ENCODE measurements at places on chromosomes 12 and 14. TPM values are rescaled to one million over a fixed set of nuclear protein-coding genes. Genes with fewer than 3 reads are reported as not detected.

DNA sequence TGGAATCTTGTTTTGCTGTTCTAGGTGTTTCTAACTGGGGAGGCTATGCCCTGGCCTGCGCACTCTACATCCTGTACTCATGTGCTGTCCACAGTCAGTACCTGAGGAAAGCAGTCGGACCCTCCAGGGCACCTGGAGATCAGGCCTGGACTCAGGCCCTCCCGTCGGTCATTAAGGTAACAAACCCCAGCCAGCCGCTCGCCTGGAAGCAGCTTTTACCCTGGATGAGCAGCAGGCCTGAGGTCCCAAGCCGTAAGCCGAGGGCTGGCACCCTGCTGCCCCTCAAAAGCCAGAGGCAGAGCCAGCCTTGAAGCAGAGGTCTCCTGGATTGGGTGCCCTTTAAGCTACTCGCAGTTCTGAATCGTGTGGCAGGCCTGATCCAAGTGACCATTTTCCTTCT is 29.1 kb downstream of the GPR68 start:
- no peaks in the 10 kb centered on the region for H3K27me3 ChIP-seq
- no peak overlapping the region for H3K4me3 ChIP-seq
- H3K4me1 ChIP-seq: no peaks in the 10 kb centered on the region
- DNase-seq: no peak
- peaks cover 2% of the 10 kb centered on the region for H3K36me3 ChIP-seq
- H3K27ac ChIP-seq: no peak overlapping the region

GRCh38 chr12:124463341-124463921 is 104.0 kb downstream of the NCOR2 start:
- no peak overlapping the region for H3K4me3 ChIP-seq
- no peaks in the 10 kb centered on the region for H3K27me3 ChIP-seq
- DNase-seq: no peak
- H3K4me1 ChIP-seq: no peaks in the 10 kb centered on the region
- no peak overlapping the region for H3K27ac ChIP-seq
- peaks cover 17% of the 10 kb centered on the region for H3K36me3 ChIP-seq

GRCh38 chr12:52383331-52383730 is 2.1 kb downstream of the KRT84 start:
- no peaks in the 10 kb centered on the region for H3K4me1 ChIP-seq
- H3K27me3 ChIP-seq: no peaks in the 10 kb centered on the region
- H3K36me3 ChIP-seq: no peaks in the 10 kb centered on the region
- DNase-seq: no peak
- H3K4me3 ChIP-seq: no peak overlapping the region

GRCh38 chr14:35384455-35385041 is 20.0 kb downstream of the NFKBIA start:
- no peak overlapping the region for H3K27ac ChIP-seq
- no peaks in the 10 kb centered on the region for H3K36me3 ChIP-seq
- H3K4me1 ChIP-seq: peaks cover 18% of the 10 kb centered on the region
- no peaks in the 10 kb centered on the region for H3K27me3 ChIP-seq
- no peak for DNase-seq
- no peak overlapping the region for H3K4me3 ChIP-seq

The PTPRB gene
- total RNA-seq: 0.17 TPM

Measured in HCT116 (cell line).